ENCODE measurements at places on chromosomes 5 and 9.

- no peak for DNase-seq
These were observed 566 bp downstream of the RPP25L start for GRCh38 chr9:34611251-34611810.

- DNase-seq = no peak
These were observed 41.1 kb upstream of the TCF7 start for GRCh38 chr5:134073404-134073803.

- DNase-seq = no peak
These were observed 473.9 kb upstream of the CYLC2 start for GRCh38 chr9:102521097-102521755.

DNA sequence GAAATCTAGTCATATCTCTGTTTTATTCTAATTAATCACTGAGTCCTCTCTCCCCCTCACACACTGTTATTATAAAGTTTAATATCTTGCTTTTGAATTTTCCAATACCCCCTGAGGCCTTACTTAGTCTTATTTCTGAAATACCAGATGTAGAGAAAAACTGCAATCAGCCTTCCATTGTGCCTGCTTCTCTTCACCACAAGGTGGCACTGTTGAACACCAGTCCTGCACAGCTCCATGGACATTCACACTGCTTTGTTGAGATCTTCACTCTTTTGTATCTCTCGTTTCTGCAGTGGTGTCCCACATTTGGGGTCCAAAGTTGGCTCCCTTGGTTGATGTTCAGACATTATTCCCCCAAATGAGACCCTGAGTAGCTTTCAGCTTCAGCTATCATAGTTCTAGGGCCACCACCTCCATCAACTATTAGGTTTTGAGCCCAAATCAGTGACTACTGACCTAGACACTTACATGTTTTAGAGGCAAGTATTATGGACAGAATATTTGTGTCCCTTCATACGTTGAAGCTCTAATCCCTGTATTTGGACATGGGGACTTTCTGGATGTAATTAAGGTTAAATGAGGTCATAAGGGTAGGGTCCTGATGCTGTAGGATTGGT is 24.3 kb downstream of the BOD1 start:
- no peak for DNase-seq

DNA sequence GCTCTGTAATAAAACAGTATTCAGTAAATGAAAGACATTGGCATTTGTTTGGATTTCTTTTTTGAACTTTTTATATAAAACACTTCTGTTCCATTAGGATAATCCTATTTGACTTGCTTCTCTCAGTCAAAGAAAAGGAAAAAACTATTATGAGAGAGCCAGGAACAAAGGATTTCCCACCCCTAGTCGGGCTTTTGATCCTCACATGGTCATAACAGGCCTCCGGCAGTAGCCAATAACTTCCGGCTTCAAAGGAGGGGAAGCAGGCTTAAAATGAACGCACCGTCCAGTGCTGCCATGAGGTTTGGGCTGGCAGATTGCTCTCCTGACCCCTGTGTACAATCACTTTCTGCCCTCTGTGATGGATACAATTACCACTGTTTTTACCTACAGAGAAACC is 209.3 kb downstream of the ZNF608 start:
- DNase-seq = no peak

DNA sequence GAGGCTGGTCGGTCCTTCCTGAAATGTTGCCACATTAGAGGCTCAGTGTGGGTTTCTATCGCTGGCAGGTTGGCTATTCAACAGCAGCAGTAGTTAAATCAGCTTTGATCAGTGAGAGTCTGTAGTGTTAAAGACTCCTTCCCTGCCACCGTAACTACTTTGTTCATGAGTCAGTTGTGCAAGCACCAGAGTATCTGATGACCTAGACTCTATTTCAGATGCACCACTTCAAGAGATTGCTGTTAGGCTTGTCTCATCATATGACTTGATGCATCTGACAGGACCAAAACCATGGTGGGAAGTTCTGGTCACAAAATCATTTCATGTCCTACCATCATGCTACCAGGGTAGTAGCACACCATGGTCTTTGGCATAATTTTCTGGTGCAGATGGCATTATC is 482.7 kb upstream of the MPDZ start:
- DNase-seq = no peak

- DNase-seq = no peak
These were observed 57.4 kb upstream of the CDH12 start for GRCh38 chr5:22910523-22910922.

DNA sequence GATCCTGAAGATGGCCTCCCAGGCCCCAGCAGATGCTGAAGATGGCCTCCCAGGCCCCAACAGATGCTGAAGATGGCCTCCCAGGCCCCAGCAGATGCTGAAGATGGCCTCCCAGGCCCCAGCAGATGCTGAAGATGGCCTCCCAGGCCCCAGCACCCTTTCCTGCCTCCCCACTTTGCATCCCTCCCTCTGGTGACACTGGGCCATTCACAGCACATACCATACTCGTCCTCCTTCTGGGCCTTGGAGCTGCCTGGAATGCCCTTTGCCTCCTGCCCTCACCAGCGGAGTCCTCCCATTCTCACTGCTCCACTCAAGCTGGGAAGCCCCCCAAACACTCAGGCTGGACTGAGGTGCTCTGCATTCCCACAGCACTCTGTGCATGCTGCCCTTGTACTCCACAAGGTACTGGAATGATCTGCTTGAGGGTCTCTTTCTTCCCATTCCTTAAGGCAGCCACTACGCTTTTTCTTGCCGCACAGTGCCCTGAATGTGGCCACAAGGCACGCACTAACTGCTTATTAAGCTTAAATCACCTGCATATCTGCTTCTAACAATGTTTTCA is 550.0 kb downstream of the BNC2 start:
- no peak for DNase-seq

DNA sequence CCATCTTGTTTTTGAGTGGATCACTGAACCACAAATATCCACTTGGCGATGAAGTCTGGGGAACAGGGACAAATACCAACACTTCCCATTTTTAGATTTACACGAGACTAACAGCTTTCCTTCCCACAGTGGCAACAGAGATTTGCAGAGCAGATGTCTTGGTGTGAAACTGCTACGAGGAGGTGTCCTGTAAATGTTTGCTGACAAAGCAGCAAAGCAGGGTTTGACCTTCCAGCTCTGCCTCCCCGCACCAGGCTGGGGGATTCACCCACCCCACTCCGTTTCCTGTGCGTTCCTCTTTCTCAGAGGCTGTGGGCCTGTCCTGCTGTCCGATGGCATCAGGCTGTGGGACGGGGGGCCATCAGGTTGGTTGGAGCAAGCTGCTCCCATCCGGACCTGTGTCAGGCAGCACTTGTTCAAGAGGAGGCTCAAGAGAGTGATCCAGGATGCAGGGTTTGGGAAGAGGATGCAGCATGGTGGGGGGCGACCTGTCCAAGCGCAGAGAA is 693 bp upstream of the RGS3 start:
- DNase-seq = no peak

DNA sequence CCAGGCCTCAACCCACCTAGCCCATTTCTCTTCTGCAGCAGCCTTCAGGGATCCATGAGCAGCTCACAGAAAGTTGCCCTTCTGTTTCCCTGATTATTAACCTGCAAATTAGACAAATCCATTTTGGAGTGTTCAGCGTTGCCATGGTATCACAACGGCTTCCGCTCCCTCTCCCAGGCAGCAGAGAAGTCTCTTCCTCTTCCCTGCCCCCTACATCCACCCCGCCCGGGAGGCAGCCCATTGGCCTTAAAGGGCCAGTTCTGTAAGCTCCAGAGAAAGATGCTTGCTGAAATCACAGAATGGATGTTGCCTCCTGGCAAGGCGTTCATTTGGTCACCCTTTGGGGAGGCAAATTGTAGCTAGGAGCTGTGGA is 47.7 kb upstream of the BOD1 start:
- DNase-seq = no peak

GRCh38 chr9:118785456-118785855 is 583.8 kb downstream of the BRINP1 start:
- DNase-seq = no peak

DNA sequence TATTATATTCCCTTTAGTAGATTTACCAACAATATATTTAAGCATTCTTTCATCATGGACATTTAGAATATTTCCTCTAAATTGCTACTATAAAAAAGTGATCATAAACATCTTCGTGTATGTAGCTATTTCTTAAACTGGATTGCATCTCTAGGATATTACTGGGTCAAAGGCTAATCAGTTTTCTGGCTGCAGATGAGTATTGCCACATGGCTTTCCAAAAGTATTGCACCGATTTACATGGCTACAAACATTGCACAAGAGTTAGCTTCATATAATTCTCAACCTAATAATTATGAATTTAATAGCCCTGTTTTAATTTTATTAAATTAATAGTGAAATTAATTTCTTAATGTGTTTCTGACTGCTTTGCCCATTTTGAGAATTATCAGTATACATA is 183.4 kb downstream of the DMRT2 start:
- DNase-seq = no peak

GRCh38 chr9:120396931-120397330 is 183.0 kb downstream of the CDK5RAP2 start:
- DNase-seq = no peak

DNA sequence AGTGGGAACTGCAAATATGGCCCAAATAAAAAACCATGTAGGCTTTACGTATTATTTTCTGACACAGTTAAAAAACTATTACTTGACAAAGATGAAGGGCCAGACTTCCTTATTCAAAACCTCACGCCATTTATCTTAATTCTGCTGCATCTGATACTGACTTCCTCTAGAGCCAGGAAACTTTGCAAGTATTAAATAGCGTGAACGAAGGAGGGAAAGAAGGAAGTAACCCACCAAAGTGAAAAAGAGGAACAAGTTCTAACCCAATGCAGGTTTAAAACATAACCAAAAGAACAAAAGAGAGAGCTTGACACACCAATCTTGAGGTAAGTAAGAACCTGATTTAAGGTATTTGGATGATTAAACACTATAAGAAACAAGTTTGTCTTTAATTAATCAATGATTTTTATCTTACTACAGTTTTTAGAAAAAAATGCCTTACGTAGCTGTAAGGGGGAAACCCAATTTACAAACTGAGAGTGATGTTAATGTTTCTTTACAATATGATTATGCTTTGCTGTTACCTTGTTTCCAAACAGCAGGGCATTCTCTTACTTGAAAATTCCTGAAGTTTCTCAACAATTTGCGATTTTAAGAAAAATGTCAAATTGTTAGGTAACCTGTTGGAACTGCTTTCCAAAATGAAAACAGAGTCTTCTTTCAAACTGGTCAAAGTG is at the start of gene GAPT:
GAPT (plus strand) TSS at position 220 of the 677 bp plus-strand sequence. CDS start 3,102 bp downstream, outside the sequence.
- no peak for DNase-seq

GRCh38 chr9:104951487-104951886 is 23.5 kb upstream of the ABCA1 start:
- no peak for DNase-seq

DNA sequence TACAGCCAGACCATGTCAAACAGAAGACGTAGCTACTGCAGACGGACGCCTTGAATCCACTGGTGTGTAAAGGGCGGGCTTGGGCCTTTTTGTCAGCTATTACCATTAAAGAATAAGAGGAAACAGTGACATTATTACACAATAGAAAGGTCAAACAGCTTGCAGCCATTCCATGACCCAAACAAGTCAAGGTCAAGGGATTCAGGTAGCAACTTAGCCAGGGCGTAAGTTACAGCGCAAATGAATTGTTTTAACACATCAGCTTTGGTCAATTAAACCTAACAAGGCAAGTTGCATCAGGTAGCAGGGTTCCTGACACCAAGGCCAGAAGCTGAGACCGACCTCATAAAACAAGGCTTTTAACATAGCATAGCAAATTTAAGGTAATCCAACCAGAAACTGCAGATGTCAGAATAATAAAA is 15.3 kb downstream of the NFIB start:
- no peak for DNase-seq

DNA sequence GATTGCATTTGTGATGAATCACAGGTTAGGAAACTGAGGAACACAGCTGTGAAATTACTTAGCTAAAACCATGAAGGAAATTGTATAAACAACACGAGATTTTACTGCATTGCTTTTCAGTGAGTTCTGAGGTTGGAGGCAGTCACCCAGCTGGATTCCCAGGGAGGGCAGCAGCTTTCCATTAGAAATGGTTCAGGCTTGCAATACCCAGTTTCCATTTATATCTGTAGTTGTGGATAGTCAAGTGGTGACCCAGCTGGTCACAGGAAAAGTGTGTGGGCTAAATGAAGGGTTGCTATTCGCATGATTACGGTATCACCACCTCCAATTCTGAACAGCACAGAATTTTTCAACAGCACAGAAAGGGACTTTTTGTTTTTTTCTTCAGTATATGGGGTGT is 34.3 kb upstream of the SPATA31D4 start:
- no peak for DNase-seq

DNA sequence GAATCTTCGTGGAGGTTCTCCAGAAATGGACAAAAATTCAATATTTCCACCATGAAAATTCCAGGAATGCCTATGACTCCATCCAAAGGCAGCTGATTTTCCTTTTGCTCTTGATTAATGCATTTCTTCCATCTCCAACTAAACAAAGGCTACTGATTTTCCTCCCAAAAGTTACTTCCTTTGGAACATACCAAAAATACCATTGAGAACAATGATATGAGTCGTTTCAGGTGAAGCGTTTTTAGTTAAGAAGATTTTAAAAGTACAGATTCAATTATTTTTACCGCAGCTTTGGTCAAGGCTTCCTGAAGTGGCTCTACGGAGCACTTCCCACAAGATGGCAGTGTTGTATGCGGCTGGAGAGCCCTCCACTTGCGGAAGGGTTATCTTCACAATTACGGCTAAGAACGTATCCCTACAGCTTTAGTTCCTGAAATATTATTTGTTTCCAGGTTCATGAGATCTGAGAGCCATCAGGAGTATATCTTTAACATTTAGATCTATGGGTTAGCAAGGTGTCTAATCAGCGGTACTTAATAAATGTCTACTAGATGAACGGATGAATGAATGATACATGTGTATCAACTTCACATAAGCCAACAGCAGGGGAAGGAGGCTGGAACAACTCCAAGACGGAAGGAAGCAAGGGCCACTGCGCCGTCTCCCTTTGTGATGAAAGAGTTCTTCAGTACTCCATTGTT is 35.9 kb upstream of the ARSB start:
- no peak for DNase-seq

DNA sequence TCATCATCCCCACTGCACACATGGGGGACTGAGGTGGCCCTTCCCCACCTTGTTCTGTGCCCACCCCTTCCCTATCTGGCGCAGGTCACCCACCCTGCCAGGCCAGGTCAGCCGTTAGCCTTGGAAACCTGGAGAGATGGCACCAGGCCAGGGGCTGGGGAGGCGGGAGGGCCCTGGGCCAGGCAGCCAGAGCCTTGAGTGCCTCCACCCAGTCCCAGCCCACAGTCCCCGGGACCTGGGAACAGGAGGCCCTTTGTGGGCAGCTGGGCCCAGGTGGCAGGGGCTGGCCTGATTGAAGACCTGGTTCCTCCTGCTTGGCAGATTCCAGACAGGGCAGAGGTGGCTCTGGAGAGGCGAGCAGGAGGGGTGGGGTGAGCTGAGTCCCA is 70.6 kb downstream of the LRSAM1 start:
- DNase-seq = no peak
